A549 treated with AZD2906 at 1 μM for 4 hours (cell line): ENCODE measurements at places on chromosomes 12 and 14. TPM values are rescaled to one million over a fixed set of nuclear protein-coding genes. Genes with fewer than 3 reads are reported as not detected.

The CMTM5 gene
- not detected in 5 replicates for total RNA-seq

The RPL10L gene
- total RNA-seq = not detected in 5 replicates

The CCDC38 gene
- total RNA-seq = 0.06 to 0.13 TPM (median 0.10 TPM) in 5 replicates

The BRI3BP gene
- total RNA-seq = 17.5 to 19.5 TPM (median 18.0 TPM) in 5 replicates

The BDKRB2 gene
- 0.82 to 1.0 TPM (median 0.88 TPM) in 5 replicates for total RNA-seq

The ITPK1 gene
- total RNA-seq = 50.1 to 63.0 TPM (median 61.0 TPM) in 5 replicates

The NUAK1 gene
- total RNA-seq = 5.0 to 5.7 TPM (median 5.2 TPM) in 5 replicates

The PRPF39 gene
- 15.0 to 21.9 TPM (median 18.8 TPM) in 5 replicates for total RNA-seq

The NUDT14 gene
- 22.3 to 49.6 TPM (median 43.3 TPM) in 5 replicates for total RNA-seq

The SCNN1A gene
- 23.1 to 30.7 TPM (median 28.9 TPM) in 5 replicates for total RNA-seq

The LPAR5 gene
- 0.53 to 0.92 TPM (median 0.65 TPM) in 5 replicates for total RNA-seq

The SERPINA9 gene
- 0.07 to 0.09 TPM in 2 of 5 replicates, not detected in the others for total RNA-seq

The CRADD gene
- total RNA-seq = 9.4 to 12.3 TPM (median 10.7 TPM) in 5 replicates

The KRT77 gene
- total RNA-seq = not detected in 5 replicates

The DPF3 gene
- 0.05 to 0.16 TPM (median 0.10 TPM) in 5 replicates for total RNA-seq

The GPRC5D gene
- 0.40 TPM in 1 of 5 replicates, not detected in the others for total RNA-seq

The DEGS2 gene
- 1.5 to 3.7 TPM (median 3.0 TPM) in 5 replicates for total RNA-seq

The SCN8A gene
- total RNA-seq = 1.1 to 1.8 TPM (median 1.6 TPM) in 5 replicates

The DCAF4 gene
- total RNA-seq = 24.4 to 33.2 TPM (median 28.2 TPM) in 5 replicates

The BHLHE41 gene
- total RNA-seq = 0.41 to 1.6 TPM (median 0.63 TPM) in 5 replicates

The PPM1A gene
- total RNA-seq = 30.9 to 41.9 TPM (median 34.1 TPM) in 5 replicates

The PSME2 gene
- total RNA-seq = 150 to 197 TPM (median 159 TPM) in 5 replicates

The RNASE7 gene
- total RNA-seq = not detected in 5 replicates

The PCNX4 gene
- total RNA-seq = 26.5 to 43.7 TPM (median 27.1 TPM) in 5 replicates

The ARL1 gene
- total RNA-seq = 55.4 to 62.3 TPM (median 56.8 TPM) in 5 replicates

The CLEC12A gene
- not detected in 5 replicates for total RNA-seq

The RIPK3 gene
- total RNA-seq = not detected in 5 replicates

The VRTN gene
- 0.02 to 0.03 TPM in 2 of 5 replicates, not detected in the others for total RNA-seq

The CATSPERB gene
- total RNA-seq = 0.02 TPM in 1 of 5 replicates, not detected in the others

The MSRB3 gene
- 20.4 to 22.6 TPM (median 22.4 TPM) in 5 replicates for total RNA-seq

The ANKRD9 gene
- total RNA-seq = 4.3 to 12.3 TPM (median 11.3 TPM) in 5 replicates

The FOXM1 gene
- 86.1 to 93.2 TPM (median 90.9 TPM) in 5 replicates for total RNA-seq
